ENCODE measurements at places on chromosomes 7 and 10. TPM values are rescaled to one million over a fixed set of nuclear protein-coding genes. Genes with fewer than 3 reads are reported as not detected.

HIPK2 gene
- 218 TPM for total RNA-seq

TMEM273 gene
- 16.6 TPM for total RNA-seq

- no peak for DNase-seq
These were observed 3.5 kb downstream of the SHH start for GRCh38 chr7:155808549-155809331.

DNA sequence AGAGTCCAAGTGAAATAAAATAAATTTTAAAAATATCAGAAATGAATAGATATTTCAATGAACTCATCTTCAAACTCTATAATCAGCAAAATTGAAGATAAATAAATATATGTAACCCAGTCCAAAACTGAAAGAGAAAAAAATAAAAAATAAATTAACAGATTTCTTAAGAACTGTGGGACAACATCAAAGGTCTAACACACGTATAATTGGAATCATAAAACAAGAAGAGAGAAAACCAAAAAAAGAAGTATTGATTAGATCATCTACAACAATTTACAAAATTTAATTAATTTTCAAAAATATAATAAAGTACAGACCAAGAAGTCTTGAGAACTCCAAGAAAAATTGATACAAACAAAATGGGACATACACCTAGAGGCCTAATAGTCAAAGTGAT, 625.8 kb upstream of the SORCS1 start:
- DNase-seq, result no peak

GRCh38 chr7:6546498-6547251, 4.6 kb downstream of the GRID2IP start:
- no peak for DNase-seq

Measured in cardiac septum (tissue), 1 donor.